ENCODE measurements at places on chromosomes 1 and 21.
A peak's percentile ranks its signal among the peaks of the same experiment; 100 is the strongest.

- DNase-seq, result no peak
Measured at GRCh38 chr1:238052496-238053266, 162.0 kb upstream of the ZP4 start.

GRCh38 chr1:38615680-38616079 is 243.9 kb downstream of the RRAGC start:
- no peak for DNase-seq

DNA sequence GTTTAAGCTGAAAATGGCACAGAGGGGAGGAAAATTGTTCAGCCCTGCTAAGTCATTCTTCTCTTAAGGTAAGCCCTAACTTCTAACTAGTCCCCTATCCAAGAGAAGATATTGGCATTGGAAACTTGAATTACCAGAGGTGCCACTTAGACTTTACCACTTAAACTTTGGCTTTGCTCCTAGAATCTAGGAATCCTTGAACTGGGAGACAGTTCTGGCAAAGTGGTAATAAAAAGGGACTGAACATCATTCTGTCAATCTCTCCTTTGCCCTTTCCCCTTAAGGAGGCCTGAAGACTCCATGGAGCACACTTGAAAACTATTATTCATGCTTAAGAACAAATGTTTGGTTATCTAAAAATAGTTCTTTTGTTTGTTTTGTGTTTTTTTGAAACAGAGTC is 8.4 kb downstream of the ATP1A4 start:
- DNase-seq, result no peak

DNA sequence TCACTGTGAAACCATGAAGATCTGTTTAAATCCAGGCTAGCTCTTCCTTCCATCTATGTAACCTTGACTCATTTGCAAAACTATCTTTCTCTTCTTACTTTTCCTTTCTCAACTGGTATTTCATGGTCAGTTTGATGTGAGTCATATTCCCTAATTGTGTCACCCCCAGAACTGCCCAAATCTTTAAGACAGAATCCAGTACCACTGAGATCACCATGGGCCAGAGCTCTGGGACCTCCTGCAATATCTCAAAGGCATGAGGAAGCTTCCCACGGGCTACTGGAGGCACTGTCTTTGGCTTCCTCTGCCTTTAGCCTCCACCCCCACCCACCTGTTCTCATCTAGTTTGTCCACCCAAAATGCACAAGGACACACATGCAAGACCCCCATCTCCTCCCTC is 274.4 kb upstream of the FMN2 start:
- no peak for DNase-seq

- no peak for DNase-seq
Measured at GRCh38 chr1:112444269-112444668, 48.3 kb downstream of the CTTNBP2NL start.

DNA sequence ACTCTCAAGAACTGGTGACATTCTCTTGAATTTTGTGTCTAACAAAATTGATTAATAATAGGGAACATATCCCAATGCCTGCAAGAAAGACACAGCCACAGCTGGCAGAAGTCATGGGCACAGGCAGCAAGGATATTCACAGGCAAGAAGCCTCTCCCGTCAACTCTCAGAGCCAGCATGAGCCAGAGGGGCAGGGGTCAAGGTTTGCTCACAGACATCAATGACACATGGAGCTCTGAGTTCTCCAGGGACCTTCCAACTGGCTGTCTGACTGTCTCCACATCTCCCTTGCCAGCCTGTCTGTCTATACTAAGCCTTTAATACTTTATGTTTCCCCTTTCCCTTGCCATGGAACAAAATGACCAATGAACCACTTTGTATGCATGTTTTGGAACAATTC is 101.5 kb upstream of the RAB4A start:
- no peak for DNase-seq

DNA sequence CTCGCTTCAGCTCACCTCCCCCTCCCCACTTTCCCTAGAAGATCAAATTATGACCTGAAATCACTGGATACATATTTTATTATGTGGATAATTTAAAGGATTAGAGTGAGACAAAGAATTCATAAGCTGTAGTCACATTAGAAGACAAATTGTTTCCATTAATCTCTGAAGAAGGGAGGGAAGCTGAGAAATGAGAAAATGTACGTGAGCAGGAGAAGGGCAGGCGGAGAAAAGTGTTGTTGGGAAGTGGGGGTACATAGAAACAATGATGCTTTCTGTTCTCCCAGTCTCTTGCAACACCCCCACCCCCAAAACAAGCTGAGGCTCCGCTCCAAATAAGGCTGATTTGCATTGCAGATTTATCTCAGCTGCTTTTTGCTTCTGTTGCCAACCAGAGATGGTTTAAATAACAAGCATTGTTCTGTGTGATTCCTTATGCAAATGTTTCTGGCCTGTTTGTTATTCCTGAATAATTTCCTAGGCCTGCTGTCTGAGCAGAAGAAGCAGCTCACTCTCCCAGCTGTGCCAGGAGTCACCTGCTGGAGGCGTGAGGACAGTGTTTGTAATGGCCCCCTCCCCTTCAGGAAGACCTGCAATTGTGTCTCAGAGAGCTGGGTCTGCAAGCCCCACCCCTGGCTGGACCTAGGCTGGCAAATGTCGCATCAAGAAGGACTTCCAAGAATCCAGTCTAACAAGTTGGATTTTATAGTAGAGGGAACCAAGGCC is 121.8 kb upstream of the TNR start:
- DNase-seq, result no peak

DNA sequence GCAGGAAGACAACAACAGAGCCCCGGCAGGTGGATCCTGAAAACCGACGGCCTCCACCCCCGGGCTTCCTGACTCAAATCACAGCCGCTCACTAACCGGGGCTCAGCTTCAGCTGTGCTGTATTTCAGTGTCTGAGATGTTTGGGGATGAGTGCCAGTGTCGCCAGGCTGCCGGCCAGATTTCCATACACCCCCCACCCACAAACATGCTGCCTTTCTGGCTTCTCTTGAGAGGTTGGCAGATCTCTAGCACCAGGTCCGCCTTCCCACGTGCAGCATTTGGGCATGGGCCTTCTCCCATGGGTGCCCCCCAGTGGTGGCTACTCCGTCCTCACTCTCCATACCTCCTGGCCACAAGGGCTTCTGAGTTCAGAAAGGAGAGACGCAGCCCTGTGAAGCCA is 34.8 kb downstream of the KCNAB2 start:
- DNase-seq, result no peak

DNA sequence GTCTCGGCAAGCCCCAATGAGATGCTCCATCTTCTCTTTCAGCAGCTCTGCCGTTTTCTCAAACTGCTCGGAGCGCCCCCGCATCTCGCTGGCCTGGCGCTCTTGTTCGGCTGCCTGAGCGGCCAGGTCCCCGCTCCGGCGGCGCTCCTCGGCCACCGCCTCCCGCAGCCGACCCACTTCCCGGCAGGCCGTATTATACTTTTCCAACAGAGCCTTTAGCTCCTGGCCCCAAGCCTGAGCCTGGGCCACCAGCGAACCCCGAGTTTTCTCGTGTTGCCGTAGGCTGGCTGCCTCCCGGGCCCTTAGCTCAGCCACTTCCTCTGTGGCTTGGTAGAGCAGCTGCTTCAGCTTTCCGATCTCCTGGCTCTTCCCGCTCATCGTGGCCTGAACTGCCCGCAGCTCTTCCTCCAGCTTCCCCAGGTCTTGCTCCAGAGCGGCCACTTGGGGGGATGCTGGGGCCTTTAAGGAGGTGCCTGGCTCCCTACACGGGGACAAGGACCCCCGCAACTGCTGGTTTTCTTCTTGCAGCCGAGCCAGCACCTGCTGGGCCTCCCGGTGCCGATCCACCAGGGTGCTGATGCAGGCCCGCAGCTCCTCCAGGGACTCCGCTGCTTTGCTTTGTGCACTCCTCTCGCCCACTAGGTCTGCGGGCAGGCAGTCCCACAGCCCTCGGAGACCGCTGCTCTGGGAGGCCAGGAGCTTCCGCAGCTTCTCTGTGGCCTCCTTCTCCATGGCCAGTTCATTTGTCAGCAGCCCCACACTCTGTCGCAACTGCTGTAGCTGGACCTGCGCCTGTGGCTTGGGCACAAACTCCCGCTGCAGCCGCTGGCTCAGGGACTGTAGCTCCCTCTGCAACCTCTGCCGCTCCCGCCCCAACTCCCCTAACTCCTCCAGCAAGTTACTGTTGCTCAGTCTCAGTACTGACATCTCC is 13.4 kb upstream of the PIAS3 start:
- DNase-seq, result peak; percentile 41

GRCh38 chr1:39266269-39266668 is 61.8 kb downstream of the MACF1 start:
- DNase-seq, result no peak

DNA sequence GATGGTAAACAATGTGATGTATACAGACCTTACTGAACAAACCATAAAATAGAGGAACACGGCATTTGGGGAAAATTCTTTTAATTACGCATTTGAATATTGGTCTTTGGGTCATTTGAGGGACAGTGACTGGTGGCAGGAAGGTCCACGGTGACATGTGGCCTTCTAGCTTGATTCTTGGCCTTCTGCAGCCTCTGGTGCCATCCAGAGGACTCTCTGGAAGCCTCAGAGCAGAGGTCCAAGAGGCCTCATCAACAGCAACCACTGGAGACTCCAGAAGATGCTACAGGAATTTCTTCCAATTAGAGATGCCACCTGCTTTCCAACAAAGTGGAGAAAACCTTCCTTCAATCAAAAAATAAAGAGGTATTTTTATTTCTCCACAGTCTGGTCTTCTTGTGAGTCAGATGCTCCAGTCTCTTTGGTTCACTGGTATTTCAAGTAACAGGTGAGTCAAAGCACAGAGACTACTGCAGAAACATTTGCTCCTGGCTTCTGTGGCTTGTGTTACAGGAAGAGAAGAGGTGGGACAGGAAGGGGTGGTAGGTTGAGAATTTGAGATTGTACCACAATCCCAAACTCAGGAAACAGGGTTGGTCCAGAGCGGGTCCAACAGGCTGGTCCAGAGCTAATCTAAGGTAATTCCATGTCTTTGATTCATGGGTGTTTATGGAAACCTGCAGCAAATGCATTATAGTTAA is 2.7 kb upstream of the F5 start:
- DNase-seq, result no peak

DNA sequence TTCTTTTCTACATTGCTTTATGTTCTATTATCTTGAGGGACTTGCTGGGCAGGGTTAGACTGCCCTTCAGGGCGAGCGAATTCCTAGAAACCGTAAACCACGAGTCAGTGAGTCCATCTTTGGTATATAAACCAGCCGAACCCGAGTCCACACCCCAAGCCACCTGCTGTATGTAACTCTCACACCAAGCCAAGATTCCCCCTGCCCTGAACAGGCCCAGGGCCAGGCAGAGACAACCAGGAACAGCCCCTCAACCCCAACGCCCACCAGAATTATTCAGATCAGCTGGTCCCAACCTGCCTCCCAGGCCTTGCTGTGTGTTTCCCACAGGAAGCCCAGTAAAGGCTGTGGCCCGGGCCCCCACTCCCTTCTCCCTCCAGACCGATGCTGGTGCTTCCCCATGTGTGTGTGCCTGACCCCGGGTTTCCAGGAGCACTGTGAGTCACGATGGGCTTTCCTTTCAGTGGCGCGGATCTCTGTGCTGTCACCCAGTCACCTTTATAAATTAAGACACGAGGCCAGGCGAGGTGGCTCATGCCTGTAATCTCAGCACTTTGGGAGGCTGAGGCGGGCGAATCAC is 17.1 kb downstream of the KIF17 start:
- no peak for DNase-seq

DNA sequence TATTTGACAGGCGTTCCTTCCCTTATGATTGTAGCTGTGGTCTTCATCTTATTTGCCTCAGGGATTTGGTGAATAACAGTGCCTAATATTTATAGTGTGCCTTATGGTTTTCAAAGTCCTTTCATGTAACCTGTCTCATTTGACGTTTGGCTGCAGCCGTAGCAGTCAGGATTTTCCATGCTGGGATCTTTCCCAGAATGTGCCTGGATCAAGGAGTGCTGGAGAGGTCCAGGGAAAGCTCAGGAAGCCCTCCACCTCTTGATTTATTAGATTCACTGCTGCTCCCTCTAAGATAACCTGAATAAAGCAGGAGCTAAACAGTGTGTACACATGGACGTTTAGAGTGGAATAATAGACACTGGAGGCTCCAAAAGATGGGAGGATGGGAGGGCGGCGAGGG is 5.2 kb downstream of the C1orf21 start:
- no peak for DNase-seq

GRCh38 chr1:59768792-59769735 is 45.7 kb upstream of the HOOK1 start:
- no peak for DNase-seq

DNA sequence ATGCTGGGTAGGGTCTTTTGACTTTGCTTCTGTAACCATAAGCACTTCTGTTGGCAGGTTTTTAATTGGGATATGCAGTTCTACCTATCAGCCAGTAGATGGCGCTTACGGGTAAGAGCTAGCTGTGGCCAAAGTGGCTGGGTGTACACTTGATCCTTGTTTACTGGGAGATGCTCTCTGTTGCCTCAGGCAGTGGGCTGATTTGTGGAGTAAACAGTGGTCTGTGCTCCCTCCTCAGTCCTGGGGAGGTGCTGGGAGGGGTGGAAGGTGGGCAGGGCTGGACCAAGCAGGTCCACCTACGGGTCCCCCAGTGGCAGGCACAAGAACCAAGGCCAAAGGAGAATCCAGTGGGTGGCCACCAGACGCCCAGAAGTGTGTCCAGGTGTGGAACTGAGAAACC is 43.4 kb downstream of the RALGPS2 start:
- DNase-seq, result no peak

GRCh38 chr1:19272064-19272463 is 16.5 kb downstream of the AKR7A3 start:
- DNase-seq, result no peak

DNA sequence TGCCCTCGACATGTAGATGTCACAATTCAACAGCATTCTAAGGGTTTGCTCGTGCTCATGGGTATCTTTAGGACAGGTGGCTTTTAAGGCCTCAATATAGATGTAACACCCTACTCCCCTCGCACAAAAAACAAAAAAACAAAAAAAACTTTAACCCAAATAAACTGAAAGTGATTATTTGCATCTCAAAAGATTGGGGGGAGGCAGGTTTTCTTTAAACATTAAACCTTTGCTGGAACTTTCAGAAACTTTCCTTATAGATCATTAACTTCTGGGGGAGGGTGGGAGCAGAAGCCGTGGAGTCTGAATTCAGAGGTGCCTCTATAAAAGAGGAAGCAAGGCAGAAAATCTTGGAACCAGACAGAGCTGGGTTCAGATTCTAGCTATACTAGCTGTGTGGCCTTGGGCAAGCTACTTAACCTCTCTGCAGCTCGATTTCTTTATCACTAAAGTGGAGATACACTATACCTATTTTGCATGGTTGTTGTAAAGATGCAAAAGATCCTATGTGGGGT is 3.2 kb upstream of the KIAA1614 start:
- DNase-seq, result no peak

- no peak for DNase-seq
Measured at GRCh38 chr1:200245473-200245872, 164.4 kb downstream of the ZNF281 start.

GRCh38 chr1:201240171-201240570 is 43.1 kb upstream of the PKP1 start:
- DNase-seq, result no peak

- DNase-seq, result peak; percentile 52
Measured at GRCh38 chr1:17569200-17570139, 30.0 kb downstream of the ARHGEF10L start.

- no peak for DNase-seq
Measured at GRCh38 chr1:99527078-99527477, 118.8 kb upstream of the PALMD start.

- peak; percentile 81 for DNase-seq
Measured at GRCh38 chr1:200184196-200184595, 156.7 kb downstream of the NR5A2 start.

GRCh38 chr1:25695090-25695770 is 78.6 kb downstream of the MAN1C1 start:
- DNase-seq, result peak; percentile 64

Data from left colon (tissue), 2 donors.